Omental fat pad (tissue), 4 donors: ENCODE measurements at places on chromosomes 7 and 10.

GRCh38 chr7:79055722-79056415 is 397.6 kb downstream of the MAGI2 start:
- DNase-seq, result no peak

- DNase-seq, result no peak
These were observed 133.3 kb downstream of the MPP7 start for GRCh38 chr10:28169525-28169924.

DNA sequence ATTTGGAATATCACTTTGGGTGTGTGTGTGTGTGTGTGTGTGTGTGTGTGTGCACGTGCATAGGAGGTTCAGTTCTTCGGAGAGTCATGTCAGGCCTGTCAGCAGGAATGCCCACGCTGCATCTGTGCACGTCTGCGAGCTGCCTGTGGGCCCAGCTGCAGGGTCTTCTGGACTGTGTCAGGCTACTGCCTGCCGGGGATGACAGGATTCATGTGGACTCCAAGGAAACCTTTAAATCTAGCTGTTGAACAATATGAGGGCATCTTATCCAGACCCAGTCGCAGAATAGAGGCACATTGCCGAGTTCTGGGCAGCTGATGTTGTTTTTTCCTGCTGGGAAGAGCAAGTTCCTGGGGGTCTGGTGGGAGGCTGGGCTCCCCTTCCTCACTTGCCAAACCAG is 19.0 kb downstream of the AQP1 start:
- no peak for DNase-seq

GRCh38 chr10:32949221-32949678 is 8.8 kb downstream of the ITGB1 start:
- DNase-seq, result no peak

DNA sequence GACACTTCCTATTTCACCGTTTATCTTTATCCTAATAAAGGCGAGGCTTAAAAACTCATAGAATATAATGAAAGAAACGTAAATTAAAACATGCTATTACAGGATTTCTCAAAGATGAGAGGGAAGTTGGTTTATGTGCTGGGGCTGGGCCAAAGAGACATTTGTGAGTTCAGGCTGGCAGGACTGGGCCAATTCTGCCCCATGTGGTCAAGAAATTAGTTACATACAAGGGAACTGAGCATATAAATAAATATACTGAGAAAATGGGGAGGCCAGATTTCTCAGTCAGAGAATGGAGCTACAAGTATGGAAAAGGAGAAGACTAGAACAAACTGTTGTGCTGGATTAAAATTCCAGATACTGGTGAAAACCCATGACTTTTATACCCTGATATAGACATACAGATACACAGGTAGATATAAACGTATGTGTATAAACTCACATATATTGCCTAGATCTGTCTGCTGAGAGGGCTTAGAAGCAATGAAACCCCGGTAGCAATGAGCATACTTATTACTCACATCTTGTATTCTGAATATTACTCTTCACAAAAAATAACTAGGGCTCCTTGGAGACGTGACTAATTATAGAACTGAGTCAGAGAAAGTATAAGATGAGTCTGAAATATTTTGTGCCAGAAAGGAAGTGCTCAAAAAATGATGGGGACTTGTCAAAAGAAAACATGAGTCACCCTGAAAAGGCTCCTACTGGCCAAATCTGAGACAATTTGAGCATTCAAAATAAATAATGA is 155.7 kb upstream of the FGFR2 start:
- no peak for DNase-seq

DNA sequence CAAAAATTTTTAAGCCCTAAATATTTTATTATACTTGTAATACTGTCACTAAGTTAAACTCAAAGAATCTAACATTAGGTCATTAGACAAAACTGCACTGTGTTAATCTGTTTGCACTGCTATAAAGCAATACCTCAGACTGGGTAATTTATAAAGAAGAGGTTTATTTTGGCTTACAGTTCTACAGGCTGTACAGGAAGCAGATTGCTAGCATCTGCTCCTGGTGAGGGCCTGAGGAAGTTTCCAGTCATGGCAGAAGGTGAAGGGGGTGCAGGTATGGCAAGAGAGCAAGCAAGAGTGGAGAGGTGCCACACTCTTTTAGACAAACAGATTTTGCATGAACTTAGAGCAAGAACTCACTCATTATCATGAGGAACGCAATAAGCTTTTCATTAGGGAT is 125.7 kb downstream of the IMMP2L start:
- DNase-seq, result no peak

- no peak for DNase-seq
These were observed 37.0 kb upstream of the NRF1 start for GRCh38 chr7:129574487-129574886.

GRCh38 chr7:30159698-30160143 is 24.9 kb downstream of the MTURN start:
- DNase-seq, result no peak

DNA sequence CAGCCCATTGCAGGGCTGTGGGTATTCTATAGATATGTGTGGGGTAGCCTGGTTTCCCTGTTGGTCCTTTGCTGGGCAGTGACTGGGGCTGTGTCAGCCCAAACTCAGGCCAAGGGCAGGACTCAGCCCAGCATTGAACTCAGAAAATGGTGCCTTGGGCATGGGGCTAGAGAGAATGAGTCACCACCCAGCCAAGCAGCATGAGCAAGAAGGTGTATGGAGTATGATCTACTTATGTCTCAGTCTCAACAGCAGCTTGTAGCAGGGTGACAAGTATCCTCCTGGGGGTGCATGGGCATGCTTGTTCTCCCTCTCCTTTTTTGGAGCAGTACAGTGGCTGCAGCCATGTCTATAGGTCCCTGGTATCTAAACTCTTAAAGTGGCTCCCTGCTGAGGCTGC is 32.0 kb downstream of the STK31 start:
- no peak for DNase-seq

- no peak for DNase-seq
These were observed 218.5 kb downstream of the TCF7L2 start for GRCh38 chr10:113168584-113168983.

DNA sequence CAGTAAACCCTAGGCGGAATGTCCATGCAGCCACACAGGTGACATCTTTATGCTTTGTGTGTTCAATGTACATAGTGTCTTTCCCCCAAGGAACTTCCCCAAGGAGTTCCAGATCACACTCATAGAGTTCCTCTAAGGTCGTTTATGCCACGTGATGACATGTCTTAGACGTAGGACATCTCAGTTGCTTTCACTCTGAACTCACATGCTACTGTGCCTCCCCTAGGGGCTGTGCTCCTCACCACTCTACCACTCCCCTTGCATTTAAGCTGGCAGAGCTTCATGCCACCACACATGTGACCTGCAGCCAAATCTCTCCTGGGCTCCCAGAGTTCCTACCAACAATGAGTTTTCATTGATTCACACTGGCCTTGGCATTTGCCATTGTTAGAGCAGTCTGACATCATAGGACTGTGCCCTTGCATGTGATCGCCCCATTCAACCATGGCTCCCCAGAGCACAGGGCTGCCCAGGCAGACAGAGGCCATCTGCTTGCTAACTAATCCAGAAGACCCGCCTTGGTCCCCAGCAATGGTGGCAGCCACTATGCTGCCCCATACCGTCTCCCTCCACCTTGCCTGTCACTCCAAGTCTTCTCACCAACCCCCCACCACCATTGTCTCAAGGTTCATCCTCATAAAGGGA is 95.3 kb upstream of the MACROH2A2 start:
- DNase-seq, result no peak

DNA sequence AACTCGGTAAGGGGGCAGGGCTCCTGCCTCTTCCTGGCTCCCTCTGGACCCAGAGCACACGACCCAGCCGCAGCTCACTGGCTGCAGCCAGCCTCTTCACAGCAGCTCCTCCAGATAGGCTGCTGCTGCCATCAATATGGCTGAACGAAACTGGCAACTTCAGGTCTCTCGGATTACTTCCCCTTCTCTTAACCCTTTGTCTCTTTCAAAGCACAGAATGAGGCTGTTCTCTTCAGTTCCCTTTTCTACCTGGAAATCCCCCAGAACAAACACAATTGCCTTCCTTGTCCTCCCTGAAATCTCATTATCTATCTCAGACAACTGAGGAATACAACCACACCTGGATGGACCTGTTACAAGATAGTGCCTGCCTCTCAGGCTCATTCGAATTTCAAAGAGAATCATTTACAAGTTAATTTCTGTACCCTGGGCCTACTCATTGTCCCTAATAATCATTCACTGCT is 193.4 kb upstream of the MBL2 start:
- DNase-seq, result no peak

DNA sequence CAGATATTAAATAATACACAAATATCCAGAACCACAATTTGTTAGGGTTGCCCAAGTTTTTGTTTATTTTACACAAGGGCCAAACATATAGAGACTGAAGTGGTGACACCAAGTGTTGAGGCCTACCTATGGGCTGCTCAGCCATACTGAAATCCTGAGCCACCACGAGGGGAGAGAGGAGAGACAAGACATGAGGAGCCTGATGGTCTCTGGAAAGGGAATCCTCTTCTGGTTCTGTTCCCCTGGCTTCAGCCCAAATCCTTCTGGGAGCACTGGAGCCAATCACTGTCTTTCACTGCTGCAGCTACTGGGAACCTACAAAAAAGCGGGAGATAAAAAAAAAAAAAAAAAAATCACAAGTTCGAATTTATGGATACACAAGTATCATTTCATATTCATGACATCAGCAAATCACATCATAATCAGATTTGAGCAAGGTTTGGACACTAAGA is 1.9 kb downstream of the SKIDA1 start:
- no peak for DNase-seq

GRCh38 chr7:132430861-132431822 is 145.1 kb downstream of the PLXNA4 start:
- DNase-seq, result no peak
